ENCODE measurements at places on chromosomes 16 and 17. TPM values are rescaled to one million over a fixed set of nuclear protein-coding genes. Genes with fewer than 3 reads are reported as not detected.

- no peak for DNase-seq
- H3K4me1 ChIP-seq, result peaks cover 10% of the 10 kb centered on the region
- H3K27me3 ChIP-seq, result peaks cover 14% of the 10 kb centered on the region
- no peak overlapping the region for H3K4me3 ChIP-seq
- H3K36me3 ChIP-seq, result no peaks in the 10 kb centered on the region
These were observed 3.8 kb upstream of the ARHGAP23 start for GRCh38 chr17:38424297-38424972.

GRCh38 chr17:49299996-49300395 lies 62.1 kb downstream of the ZNF652 start:
- no peak overlapping the region for H3K4me3 ChIP-seq
- no peaks in the 10 kb centered on the region for H3K27me3 ChIP-seq
- H3K27ac ChIP-seq, result no peak overlapping the region
- no peak for DNase-seq
- H3K36me3 ChIP-seq, result no peaks in the 10 kb centered on the region
- H3K4me1 ChIP-seq, result no peaks in the 10 kb centered on the region

GRCh38 chr17:76542984-76543383 lies 3.1 kb downstream of the PRCD start:
- no peaks in the 10 kb centered on the region for H3K27me3 ChIP-seq
- H3K4me1 ChIP-seq, result peaks cover 3% of the 10 kb centered on the region

GRCh38 chr17:68053231-68054013 lies 17.9 kb downstream of the KPNA2 start:
- DNase-seq, result no peak
- H3K27ac ChIP-seq, result peak overlapping the region; percentile 77
- H3K27me3 ChIP-seq, result no peaks in the 10 kb centered on the region
- no peak overlapping the region for H3K4me3 ChIP-seq
- H3K36me3 ChIP-seq, result no peaks in the 10 kb centered on the region
- peaks cover 11% of the 10 kb centered on the region for H3K4me1 ChIP-seq

ATP6V0C gene
- 27.5 TPM for total RNA-seq
